SW 1271 (cell line): ENCODE measurements at places on chromosomes 5 and 9.

- DNase-seq: no peak
Observed at GRCh38 chr9:97851446-97851883, 1.6 kb upstream of the FOXE1 start.

DNA sequence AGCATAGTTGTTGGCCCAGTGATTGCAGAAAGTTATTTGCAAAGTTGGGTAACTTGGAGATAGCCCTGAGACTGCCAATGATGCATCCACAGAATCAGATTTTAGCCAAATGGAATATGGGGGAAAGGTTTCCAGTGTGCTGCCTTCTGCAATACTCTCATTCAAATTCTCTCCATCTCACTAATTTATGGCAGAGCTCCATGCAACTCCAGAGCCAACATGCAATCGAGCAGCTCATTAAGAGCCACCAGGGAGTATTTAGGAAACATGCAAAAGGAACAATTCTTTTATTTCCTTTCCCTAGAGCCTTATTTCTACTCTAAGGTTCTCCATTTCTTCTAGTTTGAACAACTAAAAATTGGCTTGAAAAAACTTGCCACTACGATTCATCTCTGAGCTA is 135.9 kb upstream of the MARCHF11 start:
- no peak for DNase-seq

- DNase-seq: no peak
Observed at GRCh38 chr5:61808909-61809308, 476.9 kb downstream of the ZSWIM6 start.

GRCh38 chr5:89268460-89268859 is 385.5 kb upstream of the MEF2C start:
- DNase-seq: no peak

DNA sequence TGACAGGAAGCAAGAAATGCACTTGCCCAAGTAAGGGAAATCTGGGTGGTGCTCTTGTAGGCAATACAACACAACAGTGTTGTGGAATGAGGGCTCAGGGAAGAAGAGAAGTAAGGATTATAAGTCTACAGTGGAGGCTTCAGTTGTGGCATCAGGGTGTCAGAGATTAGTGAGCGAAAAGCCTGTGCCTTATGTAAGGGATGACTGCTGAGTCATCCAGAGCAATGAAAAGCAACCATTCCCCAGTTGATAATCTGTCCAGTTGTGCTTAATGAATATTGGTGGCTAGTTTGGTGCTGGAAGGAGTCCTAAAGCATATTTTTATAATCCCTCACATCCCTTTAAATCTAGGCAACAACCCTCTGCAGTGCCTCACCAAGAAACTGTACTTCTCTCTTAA is 42.0 kb downstream of the FBXO38 start:
- no peak for DNase-seq

- DNase-seq: no peak
Observed at GRCh38 chr9:125920402-125920801, 173.2 kb downstream of the PBX3 start.

DNA sequence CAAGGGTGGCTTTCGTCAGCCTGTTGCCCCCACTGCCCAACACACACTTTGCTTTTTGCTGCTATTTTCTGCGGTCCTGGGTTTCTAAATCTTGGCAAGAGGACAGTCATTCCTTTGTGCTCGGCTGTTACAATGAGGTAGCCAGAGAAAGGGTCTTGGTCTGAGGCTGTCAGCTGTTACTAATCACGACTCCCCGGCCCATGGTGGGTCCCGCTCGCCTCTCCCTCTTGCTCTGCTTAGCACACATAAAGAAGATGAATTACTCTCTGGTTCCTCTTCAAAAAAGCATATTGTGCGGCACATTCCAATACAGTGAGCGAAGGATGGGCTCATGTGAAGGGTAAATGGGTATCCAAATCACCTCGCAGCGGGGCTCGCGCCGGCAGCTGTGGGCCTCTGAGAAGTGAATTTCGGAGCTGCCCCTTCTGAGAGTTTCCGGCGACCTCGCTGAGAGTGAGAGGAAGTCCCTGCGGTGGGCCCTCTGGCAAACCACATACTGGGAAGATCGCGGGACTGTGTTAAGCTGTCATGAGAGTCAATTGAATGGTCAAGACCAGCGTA is 56.0 kb downstream of the SLC1A3 start:
- DNase-seq: no peak

DNA sequence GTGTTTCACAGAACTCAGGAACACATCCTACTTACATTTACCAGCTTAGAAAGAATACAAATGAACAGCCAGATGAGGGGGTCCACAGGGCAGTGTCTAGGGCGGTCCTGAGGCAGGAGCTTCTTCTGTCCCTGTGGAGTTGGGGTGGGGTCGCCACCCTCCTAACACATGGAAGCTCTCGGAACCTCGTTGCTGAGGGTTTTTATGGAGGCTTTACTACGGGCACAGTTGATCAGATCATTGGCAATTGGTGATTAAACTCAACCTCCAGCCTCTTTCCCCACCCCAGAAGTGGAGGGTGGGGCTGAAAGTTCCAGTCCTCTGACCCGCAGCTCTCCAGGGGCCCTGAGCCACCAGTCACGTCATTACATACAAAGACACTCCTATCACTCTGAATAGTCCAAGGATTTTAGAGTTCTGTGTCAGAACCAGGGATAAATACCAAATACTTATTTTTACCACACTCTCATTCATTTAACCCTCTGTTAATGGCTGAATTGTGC is 156.9 kb downstream of the COL23A1 start:
- DNase-seq: no peak

- DNase-seq: no peak
Observed at GRCh38 chr9:93054758-93055704, 3.5 kb upstream of the SUSD3 start.

DNA sequence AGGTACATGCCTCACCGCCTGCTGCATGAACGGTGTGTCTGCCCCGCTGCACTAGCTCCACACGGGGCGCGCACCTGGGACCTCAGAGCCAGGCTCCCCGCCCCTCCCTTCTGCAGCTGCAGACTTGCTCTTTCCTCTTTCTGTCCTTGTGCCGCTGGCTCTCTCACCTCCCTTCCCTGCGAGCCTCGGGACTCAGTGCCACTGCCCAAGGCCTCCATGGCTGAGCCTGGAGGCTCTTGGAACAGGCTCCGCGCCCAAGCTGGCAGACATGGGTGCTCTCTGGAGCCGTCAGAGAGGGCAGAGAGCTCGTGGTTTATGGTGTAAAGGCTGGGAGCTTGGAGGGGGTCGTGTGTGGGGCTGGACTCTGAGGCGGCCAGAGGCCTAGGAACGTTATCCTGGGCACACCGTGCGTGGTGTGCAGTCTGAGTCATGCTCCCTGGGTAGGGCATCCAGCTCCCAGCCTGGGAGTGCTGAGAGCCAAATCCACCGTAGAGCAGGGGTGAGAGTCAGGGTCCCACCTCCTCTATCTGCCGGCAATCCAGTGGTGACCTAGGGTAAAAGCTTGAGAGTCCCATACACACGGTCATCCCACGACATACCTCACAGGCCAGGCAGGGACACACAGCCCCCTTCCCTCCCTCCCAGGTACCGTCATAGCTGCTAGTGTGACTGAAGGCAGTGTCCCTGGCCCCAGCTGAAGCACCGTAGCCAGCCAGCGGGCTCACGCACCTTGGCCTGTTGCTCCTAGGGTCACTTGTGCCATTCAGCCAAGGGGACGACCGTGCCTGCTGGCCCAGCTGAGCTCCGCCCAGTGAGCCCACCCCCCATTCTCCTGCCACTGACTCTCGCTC is 22.4 kb downstream of the GOLGA2 start:
- DNase-seq: no peak

- DNase-seq: no peak
Observed at GRCh38 chr9:124544535-124544934, 37.3 kb upstream of the NR5A1 start.

GRCh38 chr5:150394912-150395687 is 17.6 kb downstream of the CD74 start:
- no peak for DNase-seq

- DNase-seq: no peak
Observed at GRCh38 chr5:64569858-64570257, 64.0 kb downstream of the RGS7BP start.

- peak; percentile 80 for DNase-seq
Observed at GRCh38 chr9:36401164-36401740, 1.2 kb upstream of the RNF38 start.

DNA sequence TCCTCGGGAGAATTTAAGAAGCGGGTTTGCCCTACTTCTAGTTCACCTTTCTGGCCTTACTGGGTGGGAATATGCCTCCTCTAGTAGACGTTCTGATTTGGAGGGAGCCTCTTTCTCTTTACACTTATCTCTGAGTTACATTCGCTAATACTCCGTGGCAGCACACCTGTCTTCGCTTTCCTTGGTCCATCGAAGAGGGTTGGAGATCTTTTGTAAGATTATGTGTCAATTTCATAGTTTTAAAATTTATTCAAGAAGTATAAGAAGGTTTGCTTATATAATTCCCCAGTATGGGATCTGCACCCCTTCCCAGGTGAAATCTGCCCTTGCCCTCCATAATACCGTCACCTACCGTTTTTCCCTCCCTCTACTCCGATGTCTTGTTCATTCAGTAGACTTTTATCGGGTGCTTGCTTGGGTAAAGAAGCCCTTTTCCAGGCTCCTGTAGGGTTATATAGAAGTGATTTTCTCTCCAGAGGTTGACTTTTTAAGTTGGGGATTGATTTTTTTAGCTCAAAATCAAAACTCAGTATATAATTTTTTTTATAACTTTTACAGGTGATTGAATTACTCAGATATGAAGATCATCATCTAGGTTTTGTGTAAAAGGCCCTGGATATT is 1.1 kb downstream of the GPBP1 start:
- DNase-seq: peak; percentile 66

- no peak for DNase-seq
Observed at GRCh38 chr9:132162764-132163456, 1.1 kb downstream of the NTNG2 start.

- DNase-seq: no peak
Observed at GRCh38 chr5:136014049-136015002, 14.5 kb upstream of the TGFBI start.

GRCh38 chr9:87607859-87608258 is 110.2 kb downstream of the DAPK1 start:
- no peak for DNase-seq

DNA sequence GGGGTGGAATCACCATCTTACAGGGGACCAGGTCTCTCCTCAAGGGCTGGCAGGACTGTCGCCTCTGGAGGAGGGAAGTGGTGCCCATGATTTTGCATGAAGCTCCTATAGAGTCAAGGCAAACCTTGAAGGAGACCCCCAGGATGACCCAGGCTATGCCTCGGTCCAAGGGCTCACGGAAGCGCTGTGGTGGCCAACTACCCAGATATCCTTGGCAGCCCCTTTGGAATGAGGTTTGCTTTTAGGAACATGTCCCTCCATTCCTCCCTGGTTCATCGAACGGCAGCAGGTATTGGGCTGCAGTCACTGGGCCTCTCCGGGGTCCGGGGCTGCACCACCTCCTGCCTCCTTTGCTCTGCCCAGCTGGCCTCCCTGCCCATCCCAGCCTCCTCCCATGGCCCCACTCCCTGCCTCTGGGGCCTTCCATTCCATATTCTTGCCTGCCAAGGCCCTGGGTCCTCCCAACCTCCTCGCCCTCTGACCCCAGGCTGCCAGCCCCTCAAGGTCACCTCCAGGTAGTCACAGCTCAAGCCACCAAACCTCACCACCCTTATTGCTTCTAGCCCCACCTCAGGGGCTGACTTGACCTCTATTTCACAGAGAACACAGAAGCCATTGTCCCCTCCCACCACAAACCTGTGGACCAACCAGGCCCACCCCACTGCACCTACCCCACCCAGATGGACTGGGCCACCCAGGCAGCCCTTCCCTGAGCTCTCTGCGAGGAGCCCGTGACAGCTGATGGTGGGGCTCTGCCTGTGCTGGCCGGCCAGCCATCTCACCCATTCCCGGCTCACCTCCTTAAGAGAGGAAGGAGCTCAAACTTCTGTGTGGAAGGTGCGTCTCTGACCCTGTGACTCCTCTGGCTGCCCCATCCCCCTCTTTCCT is 3.6 kb upstream of the IL3 start:
- DNase-seq: no peak

DNA sequence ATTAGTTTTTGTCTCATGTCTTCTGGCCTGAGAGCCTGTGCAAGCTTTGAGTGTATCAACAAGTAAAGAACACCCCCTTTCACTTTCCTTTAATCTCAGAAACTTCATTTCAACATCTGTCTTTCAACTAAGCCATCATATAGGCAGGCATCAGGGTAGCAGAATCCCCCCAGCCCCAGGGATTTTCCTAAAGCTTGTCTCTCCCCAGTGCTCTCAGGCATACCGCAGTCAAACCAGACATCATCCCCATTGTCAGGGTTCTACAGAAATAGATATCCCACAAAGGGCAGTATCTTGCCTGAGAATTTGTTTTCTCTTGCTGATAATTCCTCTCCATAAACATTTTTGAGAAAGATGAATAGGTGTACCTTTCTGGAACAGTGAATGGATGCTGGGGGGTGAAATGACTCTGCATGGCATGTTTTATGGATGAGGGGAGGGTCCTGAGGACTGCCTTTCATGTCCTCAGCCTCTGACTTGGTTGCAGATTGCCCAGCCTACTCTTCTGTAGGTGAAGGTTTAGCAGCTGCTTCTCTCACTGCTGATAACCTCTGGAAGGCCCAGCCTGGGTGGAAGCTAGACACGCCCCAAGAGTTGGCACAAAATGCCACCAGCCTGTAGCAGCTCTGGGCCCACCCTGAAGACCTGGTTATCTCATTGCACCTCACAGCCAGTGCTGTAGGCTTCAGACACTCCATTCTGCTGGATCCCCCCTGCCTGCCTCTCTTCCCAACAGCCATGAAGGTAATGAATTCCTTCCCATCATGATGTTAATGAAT is 20.5 kb upstream of the SHB start:
- DNase-seq: no peak

DNA sequence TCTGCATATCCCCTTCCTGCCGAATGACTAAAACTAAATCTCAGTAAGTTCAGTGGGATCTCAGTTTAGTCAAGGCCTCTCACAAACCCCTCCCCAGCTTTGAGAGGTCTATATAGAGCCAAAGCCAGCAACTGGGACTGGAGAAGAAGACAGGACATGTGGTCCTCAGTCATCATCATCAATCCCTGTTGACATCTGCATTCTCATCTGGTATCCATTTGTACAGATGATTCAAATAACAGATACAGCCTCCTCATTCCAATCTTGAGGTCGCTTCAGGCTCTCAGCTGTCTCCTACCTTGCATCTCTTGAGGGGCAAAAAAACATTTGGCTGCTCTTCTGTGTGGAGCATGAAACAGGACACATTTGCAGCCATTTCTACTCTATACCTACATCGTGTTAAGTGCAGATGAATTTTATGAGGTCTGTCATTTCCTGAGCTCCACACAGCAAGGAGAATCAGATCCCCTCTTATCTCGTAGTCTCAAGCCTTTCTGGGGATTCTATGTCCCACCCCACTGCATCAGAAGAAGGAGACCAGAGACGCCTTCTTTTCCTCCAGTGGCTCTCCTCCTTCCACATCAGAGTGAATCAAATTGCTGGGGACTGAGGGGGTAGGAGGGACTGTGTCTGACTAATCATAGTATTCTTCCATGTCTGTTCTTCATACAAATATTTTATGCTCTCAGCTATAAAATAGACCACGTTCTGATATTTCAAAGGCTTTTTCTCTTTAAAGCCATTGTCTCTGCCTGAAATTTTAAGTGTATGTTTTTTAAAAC is 4.7 kb upstream of the RECK start:
- DNase-seq: no peak

DNA sequence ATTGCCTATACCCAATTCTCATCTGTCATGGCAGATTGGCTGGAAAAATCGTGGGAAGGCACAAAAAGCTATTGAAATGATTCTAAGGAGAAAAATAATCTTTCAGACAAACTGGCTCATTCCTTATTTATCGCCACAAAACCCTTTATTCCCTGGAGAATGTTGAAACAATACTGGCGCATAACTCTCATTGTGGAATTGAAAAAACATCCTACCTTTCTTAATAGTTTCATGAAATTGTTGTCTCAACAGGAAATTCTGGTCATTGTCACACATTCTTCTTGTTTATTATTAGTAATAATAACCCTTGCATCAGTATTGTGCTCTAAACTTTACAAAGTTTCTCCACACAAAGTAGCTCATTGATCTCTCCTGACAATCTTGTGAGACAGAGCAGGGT is 48.9 kb upstream of the COL15A1 start:
- DNase-seq: no peak
